ENCODE measurements at places on chromosomes 6 and 20.

- no peak for DNase-seq
These were observed 24.3 kb upstream of the MRPS10 start for GRCh38 chr6:42241915-42242314.

GRCh38 chr20:19737025-19737424 is 21.0 kb upstream of the RIN2 start:
- no peak for DNase-seq

DNA sequence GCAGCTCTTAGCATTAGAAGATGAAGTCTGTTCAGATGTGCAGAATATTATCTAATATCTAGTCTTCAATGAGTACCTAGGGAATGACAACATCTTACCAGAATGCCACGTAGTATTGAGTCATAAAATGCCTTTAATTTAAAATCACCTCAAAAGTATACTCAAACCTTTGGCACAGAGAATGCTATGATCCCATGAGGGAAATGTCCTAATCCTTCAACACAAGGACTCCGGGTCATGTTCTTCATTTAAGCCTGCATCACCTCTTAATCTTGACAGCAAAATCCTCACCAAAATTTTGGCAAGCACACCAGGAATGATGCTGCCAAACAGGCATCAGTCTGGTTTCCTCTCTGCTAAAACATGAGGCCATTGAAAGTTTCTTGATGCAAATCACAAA is 23.6 kb upstream of the MARCKS start:
- DNase-seq, result no peak

DNA sequence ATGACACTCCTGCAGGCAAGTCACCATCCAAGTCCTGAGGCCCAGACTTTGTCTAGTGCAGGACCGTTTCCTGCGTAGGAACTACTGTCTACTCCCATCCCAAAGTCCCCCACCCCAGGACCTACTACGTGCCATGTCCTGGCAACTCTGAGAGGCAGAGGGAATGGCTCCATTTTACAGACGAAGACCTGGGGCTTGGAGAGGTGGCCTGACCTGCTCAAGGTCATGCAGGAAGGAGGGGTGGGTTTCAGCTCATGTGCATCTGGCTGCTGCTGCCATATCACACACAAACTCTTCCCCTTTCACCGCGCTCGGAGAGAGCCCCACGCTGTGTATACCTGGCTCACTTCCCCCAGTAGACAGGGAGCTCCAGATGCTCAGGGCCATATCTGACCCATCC is 1.2 kb upstream of the NOL4L start:
- DNase-seq, result no peak

- DNase-seq, result no peak
These were observed 31.6 kb upstream of the FOXC1 start for GRCh38 chr6:1577896-1578745.

DNA sequence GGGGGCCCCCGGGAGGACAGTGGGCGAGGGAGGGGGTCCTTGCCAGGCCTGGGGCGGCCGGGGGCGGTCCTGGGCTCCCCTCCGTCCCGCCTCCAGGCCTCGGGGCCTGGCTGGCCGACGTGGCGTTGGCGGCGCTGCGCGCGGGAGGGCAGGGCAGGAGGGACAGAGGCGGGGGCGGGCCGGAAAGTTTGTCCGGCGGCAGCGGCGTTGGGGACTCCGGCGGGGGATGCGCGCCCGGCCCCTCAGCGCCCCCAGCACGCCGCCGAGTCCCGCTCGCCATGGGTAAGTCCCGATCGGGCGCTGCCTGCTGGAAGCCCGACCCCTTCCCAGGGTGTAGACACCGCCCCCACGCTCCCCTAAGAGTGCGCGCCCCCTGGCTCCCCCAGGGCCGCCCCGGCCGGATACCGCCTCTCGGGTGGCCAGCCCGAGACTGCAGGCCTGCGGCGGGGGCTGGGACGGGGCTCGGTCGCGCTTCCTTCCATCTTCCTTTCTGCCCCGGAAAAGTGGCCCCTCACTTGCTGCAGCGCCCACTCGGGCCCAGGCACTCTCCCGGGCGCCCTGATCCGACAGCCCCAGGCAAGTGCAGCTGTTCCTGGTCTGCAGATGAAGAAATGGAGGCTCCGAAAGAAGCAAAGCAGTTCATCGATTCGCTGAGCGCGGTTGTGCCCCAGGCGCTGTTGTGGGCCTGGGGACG is at the start of gene SLC2A10:
SLC2A10 (plus strand) TSS at position 191 of the 694 bp plus-strand sequence; CDS start at position 279, 88 bp downstream.
- peak; percentile 86 for DNase-seq

GRCh38 chr6:150511313-150511712 is 88.4 kb upstream of the PLEKHG1 start:
- no peak for DNase-seq

DNA sequence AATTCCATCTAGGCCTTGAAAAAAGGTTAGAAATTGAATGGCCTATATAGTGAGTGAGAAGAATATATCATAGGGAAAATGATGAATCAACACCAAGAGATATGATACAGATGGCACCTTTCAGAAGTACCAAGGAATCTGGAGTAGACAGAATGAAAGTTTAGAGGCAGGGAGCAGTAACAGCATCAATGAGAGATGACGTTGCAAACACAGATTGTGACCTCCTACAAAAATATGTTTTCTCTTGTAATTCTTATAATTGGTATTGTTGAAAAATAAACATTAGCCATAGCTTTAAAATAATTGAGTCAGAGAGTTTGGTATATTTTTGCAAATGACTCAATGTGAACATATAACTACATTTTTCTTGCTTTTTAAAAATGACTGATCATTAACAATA is 1223.1 kb upstream of the GJE1 start:
- DNase-seq, result no peak

GRCh38 chr20:2809690-2810089 is 5.1 kb upstream of the C20orf141 start:
- no peak for DNase-seq

GRCh38 chr6:101444717-101445116 is 51.2 kb downstream of the GRIK2 start:
- DNase-seq, result no peak

- no peak for DNase-seq
These were observed 242.6 kb downstream of the ARID1B start for GRCh38 chr6:157019733-157020132.

- DNase-seq, result peak; percentile 9
These were observed 156.5 kb downstream of the SMOC2 start for GRCh38 chr6:168597471-168597875.

DNA sequence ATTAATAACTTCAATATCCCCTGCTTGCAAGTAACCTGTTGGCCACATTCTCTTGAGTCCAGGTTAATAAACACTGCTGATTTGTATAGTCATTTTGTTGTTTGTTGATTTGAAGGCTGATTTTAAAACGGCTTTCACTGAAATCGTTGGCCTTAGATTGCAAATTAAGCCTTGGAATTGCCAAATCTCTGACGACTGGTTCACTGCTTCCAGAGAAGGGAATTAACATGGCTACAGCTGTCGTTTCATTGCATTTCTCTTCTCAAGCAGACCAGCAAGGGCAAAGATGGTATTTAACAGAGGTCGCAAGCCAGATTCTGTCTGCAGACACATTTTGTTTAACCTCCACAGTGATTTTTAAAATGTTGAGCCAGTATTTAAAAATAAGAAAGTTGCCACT is 470.9 kb downstream of the TFAP2A start:
- DNase-seq, result no peak

- DNase-seq, result no peak
These were observed 8.5 kb downstream of the LRRC1 start for GRCh38 chr6:53803081-53803860.

- DNase-seq, result no peak
These were observed 41.5 kb upstream of the KCNQ5 start for GRCh38 chr6:72580281-72580940.

DNA sequence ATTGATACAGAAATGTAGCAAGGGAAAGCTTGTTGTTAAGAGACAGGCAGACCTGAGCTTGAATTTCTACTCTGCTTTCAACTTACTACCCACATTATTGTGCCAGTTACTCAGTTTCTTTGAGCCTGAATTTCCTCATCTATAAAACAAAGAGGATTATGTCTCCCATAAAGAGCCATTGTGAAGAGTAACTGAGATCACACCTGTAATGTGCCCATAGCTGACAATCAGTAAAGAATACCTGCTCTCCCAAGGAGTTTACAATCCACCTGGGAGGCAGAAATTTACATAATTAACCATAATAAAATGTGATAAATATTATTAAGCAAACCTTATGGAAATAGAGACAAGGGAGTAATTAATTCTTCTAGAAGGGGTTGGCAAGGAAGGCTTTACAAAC is 204.9 kb downstream of the EPM2A start:
- no peak for DNase-seq

GRCh38 chr6:71130277-71130676 is 158.3 kb upstream of the OGFRL1 start:
- DNase-seq, result no peak

DNA sequence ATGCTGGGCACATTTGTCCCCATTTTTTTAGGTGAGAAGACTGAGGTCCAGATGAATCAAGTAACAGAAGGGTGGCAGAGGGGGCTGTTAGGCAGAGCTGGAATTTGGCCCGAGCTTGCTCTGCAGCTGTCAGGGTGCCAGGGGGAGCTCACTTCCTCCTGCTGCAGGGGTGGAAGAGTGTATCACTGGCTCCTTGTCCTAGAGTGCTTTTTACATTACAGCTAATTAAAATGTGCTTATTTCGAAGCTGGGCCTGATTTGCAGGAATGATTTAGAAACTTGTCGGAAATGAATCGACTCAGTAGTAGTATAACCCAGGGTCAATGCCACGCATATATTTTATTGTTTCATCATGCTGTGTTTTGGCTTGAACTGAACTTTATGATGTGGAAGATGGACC is 11.1 kb downstream of the TOX2 start:
- peak; percentile 66 for DNase-seq

DNA sequence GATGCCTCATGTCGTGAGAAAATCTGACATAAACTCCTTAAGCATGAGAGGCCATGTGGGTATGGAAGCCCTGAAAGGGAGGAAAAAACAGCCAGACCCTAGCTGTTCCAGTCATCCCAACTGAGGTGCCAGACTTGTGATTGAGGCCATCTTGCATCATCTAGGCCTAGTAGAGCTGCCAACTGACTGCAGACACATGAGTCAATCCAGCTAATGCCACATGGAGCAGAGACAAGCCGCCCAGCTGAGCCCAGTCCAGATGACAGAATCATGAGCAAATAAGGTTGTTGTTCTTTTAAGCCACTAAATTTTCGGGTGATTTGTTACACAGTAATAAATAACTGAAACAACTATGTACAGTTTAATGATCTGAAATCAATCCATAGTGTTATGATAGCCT is 680.9 kb downstream of the MAFB start:
- DNase-seq, result no peak

DNA sequence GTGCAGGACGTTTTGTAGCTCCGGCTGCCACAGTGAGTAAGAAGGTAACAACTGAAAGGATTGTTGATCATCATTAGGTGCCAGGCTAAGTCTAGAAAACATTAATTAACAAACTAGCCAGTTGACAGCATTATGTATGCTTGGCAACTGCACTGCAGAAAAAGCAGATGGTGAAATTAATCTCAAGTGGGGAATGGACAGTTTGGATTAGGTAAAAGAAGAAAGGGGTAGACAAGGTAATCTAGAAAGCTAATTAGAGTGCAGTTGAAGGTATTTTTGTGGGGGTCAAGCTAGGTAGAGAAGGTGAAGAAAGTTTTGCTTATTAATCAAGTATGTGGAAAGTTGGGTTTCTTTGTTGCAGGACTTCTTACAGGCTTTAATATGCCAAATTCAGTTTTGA is 69.7 kb upstream of the HINT3 start:
- no peak for DNase-seq
